ENCODE measurements at places on chromosomes 7 and 10.

DNA sequence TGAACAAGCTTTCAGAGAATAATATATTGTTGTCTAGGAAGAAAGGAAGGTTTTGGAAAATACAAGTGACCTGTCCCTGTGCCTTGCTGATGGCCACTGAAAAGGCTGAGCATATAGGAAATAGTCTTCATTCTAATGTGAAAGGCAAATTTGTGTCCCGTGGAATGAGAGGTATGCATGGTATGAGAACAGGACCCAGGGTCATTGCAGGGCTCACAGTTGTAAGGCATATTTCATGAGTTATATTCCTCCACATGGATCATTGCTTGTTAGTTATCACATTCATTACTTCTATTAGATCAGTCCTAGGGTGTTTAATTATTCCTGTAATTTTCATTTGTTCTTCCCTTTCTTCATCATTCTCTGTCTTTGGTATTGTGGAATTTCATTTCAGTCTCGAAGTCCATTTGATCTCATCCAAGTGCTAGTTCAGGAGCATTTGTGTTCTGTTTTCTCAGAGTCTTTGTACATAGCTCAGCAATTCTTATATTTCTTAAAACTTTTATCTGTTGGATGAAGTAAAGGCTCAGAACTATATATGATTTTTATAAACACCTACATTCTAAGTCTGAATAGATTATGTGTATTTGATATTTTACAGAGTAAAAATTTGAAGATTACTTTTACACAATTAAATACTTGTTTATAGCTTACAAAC lies 39.4 kb upstream of the ARHGAP21 start:
- DNase-seq = no peak

DNA sequence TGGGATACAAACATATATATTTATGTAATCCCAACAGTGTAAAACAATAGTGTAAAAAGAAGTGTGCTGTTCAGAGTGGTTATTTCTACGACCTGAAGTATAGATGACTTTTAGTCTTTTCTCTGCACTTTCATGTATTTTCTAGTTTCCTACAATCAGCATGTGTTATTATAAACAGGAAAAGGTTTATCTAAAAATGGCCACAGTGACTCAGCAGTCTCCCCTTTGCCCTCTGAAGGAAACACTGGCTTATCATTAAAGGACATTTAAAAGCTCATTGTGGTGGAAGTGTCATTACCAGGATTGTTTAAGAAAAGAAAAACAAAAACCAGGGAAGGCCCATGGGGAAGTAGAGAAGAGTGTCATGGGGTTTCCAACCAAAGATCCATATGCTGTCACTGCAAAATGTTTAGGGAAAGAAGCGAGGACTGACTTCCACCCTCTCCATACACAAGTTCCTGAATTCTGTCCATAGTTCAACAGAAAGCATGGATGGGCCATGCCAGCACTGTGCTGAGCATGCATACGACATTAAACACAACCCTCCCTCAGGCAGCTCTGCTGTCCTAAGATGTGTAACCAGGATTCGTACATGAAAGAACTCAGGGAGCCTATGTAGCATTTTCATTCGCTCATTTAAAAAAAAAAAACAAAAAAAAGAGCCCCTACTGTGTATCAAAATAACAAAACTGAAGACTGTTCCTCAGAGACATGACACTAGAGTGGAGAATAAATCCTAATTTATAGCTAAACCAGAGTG lies 10.2 kb downstream of the CYREN start:
- DNase-seq = no peak

GRCh38 chr10:44927352-44927751 lies 16.2 kb downstream of the TMEM72 start:
- DNase-seq = no peak

DNA sequence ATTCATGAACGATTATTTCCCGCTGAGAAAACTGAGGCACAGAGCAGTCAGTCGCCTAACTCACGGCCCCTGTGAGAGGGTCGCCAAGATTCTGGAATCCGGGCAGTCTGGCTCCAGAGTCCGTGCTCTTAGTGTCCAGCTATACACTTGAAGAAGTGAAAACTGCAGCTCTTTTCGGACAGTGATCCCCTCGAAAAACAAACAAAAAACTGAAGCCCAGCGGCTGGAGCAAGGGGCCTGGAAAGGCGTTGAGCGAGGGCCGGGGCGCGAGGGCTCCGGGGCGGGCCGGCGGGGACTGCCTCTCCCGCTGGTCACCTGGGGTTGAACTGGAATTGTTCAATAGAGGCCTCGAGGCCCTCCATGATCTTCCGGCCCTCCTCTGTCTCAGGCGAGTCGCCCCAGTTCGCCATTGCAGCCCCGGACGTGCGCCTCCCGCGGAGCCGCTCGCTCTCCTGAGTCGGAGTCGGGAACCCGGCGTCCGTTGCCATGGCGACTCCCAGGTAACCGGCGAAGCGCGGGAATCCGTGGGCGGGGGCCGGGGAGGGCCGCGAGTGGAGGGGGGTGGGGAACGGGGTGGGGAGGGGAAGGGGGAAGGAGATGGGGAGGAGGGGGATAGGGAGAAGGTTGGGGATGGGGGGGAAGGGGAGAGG lies 881 bp downstream of the C10orf67 start:
- DNase-seq = peak; percentile 95

All from posterior cingulate gyrus (tissue), 11 donors.